ENCODE measurements at places on chromosomes 1 and 21.

GRCh38 chr21:19547951-19548840 lies 1144.6 kb upstream of the TMPRSS15 start:
- DNase-seq, result no peak

DNA sequence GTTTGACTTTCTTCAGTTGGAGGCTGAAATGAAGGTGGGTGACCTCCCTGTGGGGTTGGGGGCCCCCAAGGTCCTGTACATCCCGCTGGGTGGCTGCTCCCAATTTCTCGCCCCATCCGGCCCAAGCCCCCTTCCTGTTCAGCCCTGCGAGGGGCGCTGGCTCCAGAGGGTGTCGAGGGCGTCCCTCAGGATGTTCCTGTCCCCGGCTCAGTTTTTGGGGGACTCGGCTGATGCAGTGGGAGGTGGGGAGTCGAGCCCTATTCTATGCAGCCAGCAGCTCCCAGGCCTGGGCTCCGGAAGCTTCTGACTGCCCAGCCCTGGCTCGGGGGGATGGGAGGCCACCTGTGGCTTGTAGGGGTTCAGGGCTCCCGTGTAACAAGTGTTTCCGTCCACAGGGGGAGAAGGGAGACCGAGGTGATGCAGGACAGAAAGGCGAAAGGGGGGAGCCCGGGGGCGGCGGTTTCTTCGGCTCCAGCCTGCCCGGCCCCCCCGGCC lies 38.2 kb downstream of the SLC19A1 start:
- no peak for DNase-seq

- no peak for DNase-seq
Observed at GRCh38 chr1:68479501-68479900, 17.4 kb downstream of the DEPDC1 start.

DNA sequence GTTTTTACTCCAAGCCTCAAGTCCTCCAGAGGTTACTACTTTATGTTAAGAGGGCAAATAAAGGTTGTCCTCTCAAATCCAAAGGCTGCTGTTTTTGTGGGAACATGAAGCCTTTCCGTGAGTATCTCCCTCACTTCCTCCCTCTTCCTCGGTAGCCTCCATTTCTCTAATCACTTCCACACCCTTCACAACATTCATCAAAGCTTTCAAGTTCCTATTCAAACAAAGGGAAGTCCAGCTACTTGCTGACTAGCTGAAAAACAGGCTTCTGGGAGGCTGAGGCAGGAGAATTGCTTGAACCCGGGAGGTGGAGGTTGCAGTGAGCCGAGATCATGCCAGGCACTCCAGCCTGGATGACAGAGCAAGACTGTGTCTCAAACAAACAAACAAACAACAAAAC lies 6.6 kb upstream of the CD48 start:
- no peak for DNase-seq

- no peak for DNase-seq
Observed at GRCh38 chr1:221644145-221644448, 97.8 kb downstream of the DUSP10 start.

GRCh38 chr1:75308365-75308764 lies 174.2 kb downstream of the LHX8 start:
- no peak for DNase-seq

GRCh38 chr1:54564312-54565112 lies 16.5 kb downstream of the ACOT11 start:
- DNase-seq, result no peak

- no peak for DNase-seq
Observed at GRCh38 chr21:14863745-14864210, 201.0 kb downstream of the NRIP1 start.

- no peak for DNase-seq
Observed at GRCh38 chr1:118340928-118341910, 156.2 kb upstream of the SPAG17 start.

GRCh38 chr1:8347635-8348034 lies 29.7 kb downstream of the SLC45A1 start:
- no peak for DNase-seq

DNA sequence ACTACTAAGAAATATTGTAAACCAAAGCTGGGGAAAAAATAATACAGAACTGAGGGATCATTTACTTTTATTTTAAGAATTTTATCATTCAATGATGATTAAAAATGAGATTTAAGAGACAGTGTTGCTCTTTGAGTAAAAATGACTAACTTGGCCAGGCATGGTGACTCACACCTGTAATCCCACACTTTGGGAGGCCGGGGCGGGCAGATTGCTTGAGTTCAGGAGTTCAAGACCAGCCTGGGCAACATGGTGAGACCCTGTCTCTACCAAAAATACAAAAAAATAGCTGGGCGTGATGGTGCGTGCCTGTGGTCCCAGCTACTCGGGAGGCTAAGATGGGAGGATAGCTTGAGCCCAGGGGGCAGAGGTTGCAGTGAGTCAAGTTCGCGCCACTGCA lies 21.8 kb upstream of the PLEKHO1 start:
- no peak for DNase-seq

GRCh38 chr1:158527190-158527815 lies 26.9 kb downstream of the OR6Y1 start:
- no peak for DNase-seq

DNA sequence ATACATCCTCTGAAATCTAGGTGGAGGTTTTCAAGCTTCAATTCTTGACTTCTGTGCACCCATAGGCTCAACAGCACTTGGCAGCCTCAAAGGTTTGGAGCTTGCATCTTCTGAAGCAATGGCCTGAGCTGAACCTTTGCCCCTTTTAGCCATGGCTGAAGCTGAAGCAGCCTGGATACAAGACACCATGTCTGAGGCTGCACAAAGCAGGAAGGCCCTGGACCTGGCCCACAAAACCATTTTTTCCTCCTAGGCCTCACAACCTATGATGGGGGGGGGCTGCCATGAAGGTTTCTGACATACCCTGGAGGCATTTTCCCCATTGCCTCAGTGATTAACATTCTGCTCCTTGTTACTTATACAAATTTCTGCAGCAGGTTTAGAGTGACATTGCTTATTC lies 173.3 kb upstream of the PRMT6 start:
- no peak for DNase-seq

DNA sequence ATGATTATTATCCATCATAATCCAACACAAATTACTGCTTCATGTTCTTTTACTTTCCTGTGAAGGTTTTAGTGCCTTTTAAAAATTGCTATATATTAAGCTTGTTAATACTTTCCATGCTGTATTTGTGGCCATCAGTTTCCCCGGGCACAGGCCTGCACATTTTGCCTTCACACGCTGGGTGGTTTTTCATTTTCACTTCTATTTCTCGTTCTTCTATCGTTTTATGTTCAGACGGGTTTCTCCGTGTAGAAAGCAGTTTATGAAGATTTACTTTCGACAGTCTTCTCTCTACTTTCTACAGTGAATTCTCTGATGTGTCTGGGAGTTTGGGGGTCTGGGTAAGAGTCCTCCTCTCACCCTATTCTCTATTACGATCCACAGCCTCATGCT lies 9.5 kb downstream of the RUNX3 start:
- no peak for DNase-seq

DNA sequence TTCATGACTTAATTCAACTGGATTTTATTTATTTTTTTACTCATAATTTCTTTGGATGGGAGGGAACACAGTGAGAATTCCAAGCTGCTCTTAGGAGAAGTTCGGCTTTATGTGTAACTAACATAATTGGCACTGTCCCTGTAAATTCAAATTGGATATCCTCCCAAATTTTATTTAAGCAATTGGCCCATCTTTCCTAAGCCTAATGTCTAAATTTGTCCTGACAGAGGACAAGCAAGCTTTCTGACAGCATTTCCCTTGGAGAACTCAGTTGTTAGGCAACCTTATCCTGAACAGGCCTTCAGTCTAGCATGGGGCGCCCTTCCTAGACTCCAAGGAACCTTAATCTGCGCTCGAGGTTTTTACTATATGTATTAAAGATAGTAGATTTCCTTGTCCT lies 550.3 kb downstream of the NUF2 start:
- no peak for DNase-seq

- no peak for DNase-seq
Observed at GRCh38 chr1:162667381-162668080, 35.3 kb downstream of the DDR2 start.

- DNase-seq, result no peak
Observed at GRCh38 chr1:196517193-196517592, 91.0 kb downstream of the KCNT2 start.

- DNase-seq, result no peak
Observed at GRCh38 chr1:30414086-30414850, 309.1 kb downstream of the MATN1 start.

DNA sequence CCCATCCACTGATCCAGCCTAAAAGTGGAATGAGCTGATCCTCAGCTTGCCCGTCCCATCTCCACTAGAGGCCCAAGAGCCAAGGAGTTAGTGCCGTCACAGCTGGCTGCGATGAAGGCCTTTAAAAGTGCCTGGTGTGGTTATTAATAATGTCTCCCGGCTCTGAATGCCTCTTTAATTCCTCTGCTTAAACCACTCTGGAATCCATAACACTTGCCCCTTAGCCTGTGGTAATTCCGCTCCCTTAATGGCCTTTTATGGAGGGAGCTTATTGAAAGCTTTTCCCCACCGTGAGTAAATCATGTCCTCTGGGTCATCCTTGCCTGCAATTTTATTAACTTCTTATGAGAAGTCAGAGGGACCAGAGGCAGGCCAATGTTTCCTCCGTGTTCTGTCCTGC lies 55.4 kb downstream of the UBIAD1 start:
- no peak for DNase-seq

GRCh38 chr1:29384496-29385015 lies 148.2 kb downstream of the PTPRU start:
- DNase-seq, result no peak

GRCh38 chr1:87226341-87226760 lies 102.3 kb upstream of the LMO4 start:
- DNase-seq, result peak; percentile 98

GRCh38 chr21:37165586-37165985 lies 92.5 kb downstream of the TTC3 start:
- no peak for DNase-seq

DNA sequence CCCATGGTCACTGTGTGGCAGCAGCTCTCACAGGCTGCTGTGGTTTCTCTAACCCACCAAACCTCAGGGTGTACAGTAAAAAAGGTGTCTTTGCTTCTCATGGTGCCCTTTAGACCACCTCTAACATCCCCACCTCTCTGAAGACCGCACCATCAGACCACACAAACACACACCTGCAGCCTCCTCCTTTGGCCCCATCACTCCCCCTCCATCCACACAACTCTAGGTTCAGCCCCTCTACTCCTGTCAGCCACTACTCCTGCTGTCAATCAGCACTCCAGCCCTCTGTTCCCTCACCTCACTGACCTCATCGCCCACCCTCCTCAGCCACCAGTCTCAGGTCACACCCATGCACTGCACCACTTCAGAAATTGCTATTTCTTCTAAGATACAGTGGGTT lies 7.5 kb downstream of the ZNF692 start:
- no peak for DNase-seq

DNA sequence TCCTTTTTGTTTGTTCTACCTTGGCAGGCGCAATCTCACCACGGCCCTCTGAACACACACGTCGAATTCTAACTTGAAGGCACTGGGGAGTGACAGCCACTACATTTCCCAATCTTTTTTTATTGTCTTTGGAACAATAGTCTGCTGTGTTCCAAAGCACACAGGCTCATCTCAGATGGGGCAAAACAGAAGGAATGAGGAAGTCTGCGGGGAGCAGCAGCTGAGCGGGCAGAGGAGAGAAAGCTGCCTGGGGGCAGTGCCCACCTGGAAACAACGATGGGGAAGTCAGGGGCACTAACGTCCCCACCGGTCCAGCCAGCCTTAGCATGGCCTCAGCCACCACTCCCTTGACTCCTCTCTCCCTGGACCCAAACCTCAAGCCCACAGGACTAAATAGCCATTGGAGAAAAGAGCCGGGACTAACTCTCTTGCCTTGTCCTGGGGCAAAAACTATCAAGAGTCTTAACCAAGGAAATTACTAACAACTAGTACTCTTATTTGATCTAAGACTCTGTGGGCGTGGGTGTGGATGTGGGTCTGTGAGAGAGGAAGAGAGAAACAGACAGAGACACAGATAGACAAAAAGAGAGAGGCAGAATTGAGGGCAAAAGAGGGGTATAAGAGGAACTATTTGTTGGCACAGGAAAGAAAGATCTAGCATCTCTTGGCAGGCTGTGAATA lies 34.2 kb downstream of the SYF2 start:
- no peak for DNase-seq

GRCh38 chr1:62746086-62746808 lies 37.7 kb upstream of the ATG4C start:
- DNase-seq, result peak; percentile 45

DNA sequence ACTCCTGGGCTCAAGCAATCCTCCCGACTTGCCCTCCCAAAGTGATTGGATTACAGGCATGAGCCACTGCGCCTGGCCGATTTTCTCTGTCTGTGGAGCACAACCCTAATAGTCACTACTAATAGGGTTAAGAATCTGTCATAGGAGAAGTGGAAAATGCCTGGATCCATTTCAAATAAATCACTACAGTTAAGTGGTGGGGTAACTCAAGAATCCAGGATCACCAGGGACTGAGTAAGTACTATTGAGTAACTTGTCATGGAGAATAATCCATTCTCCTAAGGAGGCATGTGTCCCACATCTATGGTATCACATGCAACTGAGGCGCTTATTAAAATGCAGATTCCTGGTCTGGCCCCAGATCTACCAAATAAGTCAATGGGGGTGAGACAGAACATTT lies 53.2 kb downstream of the OPTC start:
- DNase-seq, result no peak

GRCh38 chr1:197663162-197663953 lies 111.9 kb downstream of the DENND1B start:
- no peak for DNase-seq

- no peak for DNase-seq
Observed at GRCh38 chr1:161982917-161983316, 40.8 kb downstream of the OLFML2B start.

- DNase-seq, result no peak
Observed at GRCh38 chr1:111364690-111365089, 62.8 kb downstream of the OVGP1 start.

DNA sequence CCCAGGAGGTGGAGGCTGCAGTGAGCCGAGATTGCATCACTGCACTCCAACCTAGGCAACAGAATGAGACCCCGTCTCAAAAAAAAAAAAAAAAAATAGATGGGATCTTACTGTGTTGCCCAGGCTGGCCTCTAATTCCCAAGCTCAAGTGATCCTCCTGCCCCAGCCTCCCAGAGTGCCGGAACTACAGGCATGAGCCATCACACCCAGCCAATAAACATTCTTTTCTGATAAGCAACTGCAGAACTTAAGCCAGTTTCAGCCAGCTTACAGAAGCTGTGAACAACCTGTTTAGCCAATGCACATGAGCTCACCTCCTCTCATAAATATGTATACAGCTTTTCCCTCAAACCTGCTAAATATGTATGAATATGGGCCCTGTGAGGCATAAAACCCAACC lies 3.1 kb upstream of the MIIP start:
- DNase-seq, result no peak

GRCh38 chr21:35850029-35850428 lies 210.3 kb downstream of the SETD4 start:
- peak; percentile 79 for DNase-seq

GRCh38 chr21:35139382-35139715 lies 90.2 kb upstream of the RUNX1 start:
- no peak for DNase-seq

GRCh38 chr1:150194381-150195031 lies 41.4 kb downstream of the ANP32E start:
- DNase-seq, result peak; percentile 40

- no peak for DNase-seq
Observed at GRCh38 chr21:36431252-36431651, 46.1 kb downstream of the CHAF1B start.

- no peak for DNase-seq
Observed at GRCh38 chr1:201103666-201104065, 8.6 kb downstream of the CACNA1S start.

- DNase-seq, result peak; percentile 46
Observed at GRCh38 chr21:27487676-27488075, 520.8 kb upstream of the ADAMTS5 start.
